ENCODE measurements at places on chromosomes 5 and 9.

- DNase-seq = peak; percentile 48
These were observed 12.4 kb downstream of the PTGS1 start for GRCh38 chr9:122382901-122383850.

GRCh38 chr9:115198001-115198400, 80.0 kb upstream of the TNC start:
- DNase-seq = peak; percentile 77

DNA sequence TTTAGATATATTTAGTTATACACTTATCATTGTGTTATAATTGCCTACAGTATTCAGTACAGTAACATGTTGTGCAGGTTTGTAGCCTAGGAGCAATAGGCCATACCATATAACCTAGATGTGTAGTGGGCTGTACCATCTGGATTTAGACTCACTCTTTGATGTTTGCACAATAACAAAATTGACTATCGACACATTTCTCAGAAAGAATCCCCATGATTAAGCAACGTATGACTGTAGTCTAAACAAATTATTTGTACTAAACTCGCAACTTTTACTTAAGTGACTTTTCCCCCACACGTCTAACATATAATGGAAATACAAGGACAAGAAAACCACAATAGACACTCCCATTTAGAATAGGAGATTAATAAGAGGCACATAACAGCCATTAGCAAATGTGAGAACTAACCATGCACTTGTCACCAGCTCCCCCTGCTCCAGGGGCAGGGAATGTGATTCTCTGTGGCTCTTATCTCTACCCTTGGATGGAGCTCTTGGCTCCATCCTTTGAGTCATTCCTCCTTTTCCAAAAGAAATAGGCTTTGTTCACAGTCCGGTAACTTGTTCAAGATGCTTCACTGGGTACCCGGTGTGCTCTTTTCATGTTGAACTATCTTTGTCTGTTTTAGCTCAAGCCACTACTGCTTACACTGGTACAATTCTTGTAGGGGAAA, 8.7 kb upstream of the B4GALT1 start:
- no peak for DNase-seq

GRCh38 chr9:86798966-86799365, 148.3 kb downstream of the GAS1 start:
- DNase-seq = no peak

GRCh38 chr9:124420991-124421543, 5.8 kb upstream of the PSMB7 start:
- no peak for DNase-seq

- no peak for DNase-seq
These were observed 3.0 kb upstream of the PDLIM4 start for GRCh38 chr5:132254321-132254977.

DNA sequence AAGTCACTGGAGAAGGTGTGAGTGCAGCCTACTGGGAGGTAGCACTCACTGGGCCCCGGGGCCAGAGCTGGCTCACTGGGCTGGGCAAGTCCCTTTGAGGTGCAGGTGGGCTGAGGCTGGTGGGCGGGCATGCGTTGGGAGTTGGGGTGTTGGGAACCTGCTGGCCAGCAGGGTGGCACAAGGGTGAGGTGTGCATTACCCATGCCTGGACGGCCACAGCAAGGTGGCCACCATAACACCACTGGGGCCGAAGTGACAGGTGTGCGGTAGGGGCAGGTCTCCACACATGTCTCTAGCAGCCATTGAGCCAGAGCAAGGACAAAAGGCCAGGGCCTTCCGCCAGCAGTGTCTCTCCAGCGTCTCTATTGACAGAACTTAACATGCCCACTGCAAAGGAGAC, 22.6 kb downstream of the PRRT1B start:
- DNase-seq = no peak

GRCh38 chr5:128466554-128466953, 71.5 kb downstream of the FBN2 start:
- no peak for DNase-seq

- DNase-seq = no peak
These were observed 55.7 kb upstream of the IRX4 start for GRCh38 chr5:1938310-1939000.

- no peak for DNase-seq
These were observed 8.7 kb downstream of the APTX start for GRCh38 chr9:32992595-32993238.

DNA sequence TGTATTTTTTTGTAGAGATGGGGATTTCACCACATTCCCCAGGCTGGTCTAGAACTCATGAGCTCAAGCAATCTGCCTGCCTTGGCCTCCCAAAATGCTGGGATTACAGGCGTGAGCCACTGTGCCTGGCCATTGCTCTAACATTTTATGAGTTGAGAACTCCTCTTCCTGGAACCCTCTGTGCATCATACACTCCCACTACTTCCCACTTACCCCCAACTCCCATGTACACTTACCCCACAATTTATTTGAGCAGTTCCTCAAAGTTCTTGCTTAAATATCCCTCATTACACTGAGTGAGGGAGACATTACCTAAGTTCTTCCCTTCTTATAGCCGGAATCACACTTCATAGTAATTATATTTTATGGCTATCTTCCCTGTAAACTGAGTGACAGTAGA, 42.9 kb upstream of the GALNT10 start:
- no peak for DNase-seq

DNA sequence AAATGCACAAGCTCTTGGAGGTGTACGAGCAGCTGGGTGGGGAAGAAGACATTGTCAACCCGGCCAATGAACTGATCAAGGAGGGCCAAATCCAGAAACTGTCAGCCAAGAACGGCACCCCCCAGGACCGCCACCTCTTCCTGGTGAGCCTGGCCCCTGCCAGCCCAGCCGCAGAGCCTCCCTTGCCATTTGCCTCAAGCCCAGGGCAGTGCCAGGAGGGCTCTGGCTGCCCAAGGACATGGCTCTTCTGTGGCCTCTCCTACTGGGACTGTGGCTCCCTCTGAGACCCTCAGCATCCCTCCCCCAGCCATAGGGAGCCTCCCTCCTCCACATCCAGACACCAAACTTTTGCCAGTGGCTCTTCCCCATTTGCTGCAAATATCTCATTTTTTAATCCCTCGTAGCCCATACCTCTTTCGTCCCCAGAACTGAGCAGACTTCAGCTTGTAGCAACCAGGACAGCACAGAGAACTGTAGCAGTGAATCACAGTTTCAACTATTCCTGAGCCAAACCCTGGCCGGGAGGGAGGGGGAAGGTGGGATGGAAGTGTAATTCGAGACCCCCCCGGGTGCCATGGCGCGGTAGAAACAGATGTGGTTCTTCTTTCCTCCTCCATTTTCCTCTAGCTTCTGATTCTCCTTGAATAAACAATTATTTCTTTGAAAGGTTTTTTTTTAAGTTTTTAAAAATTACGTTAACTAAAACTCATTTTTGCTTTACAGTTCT, 44.5 kb upstream of the SUSD3 start:
- no peak for DNase-seq

DNA sequence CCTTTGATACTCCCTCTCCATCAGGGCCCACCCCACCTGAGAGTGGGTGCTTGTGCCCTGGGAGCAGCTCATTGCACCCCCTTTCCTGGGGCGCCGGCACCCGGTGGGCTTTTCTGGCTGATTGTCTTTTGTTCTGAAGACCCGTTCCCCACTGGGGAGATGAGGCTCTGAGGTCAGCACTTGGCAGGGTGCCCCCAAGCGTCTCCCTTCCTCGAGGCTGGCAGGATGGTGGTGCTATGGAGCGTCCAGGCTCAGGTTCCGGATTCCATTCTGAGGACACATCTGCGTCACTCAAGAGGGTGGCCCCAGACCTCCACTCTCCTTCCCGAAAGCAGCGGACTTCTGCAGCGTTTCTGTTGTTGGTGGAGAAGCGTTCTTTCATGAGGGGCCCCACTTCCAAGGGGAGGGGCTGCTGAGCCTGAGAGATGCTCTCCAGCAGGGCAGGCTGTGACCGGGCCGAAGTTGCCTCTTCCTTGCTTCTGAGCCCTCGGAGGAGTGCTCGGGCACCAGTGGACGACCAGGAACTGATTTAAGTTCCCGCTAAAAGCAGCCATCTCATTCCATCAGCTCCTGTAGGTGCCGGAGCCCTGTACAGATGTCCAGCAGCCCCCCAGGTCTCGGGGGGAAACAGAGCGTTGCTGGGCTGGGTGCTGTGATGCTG, 42.2 kb downstream of the COL5A1 start:
- DNase-seq = no peak

DNA sequence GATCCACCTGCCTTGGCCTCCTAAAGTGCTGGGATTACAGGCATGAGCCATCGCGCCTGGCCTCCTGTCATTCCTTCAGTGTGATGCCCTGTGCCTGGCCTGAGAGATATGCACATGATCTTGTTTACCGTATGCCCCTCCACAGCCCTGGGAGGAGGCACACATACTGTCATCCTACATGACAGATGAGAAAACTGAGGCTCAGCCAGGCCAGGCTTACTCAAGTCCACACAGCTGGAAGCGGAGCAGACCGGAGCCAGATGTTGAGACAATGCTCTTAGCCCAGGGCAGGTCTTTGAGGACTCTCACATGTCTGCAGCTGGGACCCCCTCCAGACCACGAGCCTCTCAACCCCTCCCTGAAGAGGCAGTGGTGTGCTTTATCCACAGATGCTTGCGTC, 38.7 kb upstream of the SH3PXD2B start:
- no peak for DNase-seq

DNA sequence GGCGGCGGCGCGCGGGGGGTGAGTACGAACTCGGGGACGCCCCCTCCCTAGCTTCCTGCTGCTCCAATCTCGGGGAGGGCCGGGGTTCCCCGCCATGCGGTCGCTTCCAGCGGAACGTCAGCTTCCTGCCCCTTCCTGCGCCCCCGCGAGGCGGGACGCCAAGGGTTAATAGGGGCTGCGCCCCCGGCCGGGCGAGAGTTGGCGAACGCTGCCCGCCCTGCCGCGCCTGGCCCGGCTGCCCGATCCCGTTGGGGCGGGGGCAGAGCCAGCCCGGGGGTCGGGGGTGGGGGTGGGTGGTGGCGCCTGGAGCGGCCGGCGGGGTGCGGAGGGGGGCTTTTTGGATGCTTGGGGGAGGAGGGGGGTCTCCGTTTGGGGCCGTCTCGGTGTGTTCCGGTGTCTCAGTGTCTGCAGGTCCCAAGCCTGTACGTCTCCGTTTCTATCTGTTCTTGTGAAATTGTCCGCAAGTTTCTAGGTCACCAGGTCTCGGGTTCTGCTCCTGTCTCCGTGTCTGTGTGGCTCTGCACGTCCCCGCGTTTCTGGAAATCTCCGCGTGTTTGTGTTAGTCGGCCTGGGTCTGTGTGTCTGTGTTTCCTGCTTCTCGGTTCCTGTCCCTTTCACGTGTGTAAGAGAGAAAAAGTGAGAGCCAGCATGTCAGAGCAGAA, 789 bp downstream of the COL27A1 start:
- peak; percentile 23 for DNase-seq

DNA sequence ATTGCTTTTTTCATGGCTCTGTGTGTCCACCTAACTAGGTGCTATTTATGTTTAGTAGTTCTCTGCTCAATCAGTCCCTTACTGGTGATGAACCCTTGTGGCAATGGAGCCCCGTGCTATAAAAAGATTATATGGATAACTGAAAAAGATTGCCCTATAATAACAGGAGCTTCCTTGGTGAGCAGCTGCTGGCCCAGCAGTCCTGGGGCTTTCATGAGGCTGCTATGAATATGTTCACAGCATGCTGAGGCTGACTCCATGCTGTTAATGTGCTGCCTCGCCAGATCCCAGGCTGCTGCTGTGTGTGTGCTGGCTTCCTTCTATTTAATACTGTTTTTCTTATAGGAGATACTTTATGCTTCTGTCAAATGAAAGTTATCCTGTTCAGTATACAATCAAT, 357.5 kb downstream of the TAF11L14 start:
- DNase-seq = no peak

All from fibroblast of skin of right biceps (primary cell).